Retinal pigment epithelial cell (primary cell): ENCODE measurements at places on chromosomes 2 and 18.
A peak's percentile ranks its signal among the peaks of the same experiment; 100 is the strongest.

DNA sequence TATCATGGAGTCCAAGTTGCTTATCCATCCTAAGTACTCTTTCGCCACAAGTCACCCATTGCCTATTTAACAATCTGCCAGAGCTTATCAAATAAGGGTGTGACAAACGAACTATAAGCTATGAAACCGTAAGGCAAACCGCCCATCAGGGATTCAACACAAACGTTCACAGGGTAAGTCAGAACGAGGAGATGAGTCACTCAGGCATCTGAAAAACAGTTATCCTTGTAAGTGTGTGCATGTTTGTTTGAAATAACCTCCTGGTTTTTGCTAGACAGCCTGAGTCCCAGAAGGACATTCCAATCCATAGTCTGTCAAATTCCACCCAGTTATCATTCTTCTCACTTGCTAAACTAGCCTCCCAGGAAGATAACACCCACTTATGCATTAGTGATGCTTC is 299.1 kb downstream of the PAX3 start:
- DNase-seq, result peak; percentile 48

DNA sequence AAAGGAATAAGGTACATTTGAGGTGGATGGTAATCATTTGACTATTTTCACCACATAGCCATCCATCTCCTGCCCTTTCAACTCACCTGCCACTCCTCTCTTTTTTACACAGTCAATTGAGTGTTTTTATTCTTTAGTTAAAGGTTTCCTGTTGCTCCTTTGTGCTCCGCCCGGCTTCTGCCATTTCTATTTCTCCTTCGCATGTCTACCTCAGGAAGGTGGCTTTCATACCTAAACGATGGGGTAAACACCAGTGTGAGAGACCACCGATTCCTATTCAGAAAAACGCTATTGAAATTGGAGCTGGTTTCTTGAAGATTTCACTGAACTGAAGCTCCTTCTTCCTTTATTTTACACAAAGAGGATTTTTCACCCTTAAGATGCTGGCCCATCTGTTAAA is 1628.0 kb upstream of the PIK3C3 start:
- no peak for DNase-seq

- DNase-seq, result no peak
These were observed 38.5 kb upstream of the MYO3B start for GRCh38 chr2:170139276-170139967.

GRCh38 chr2:8658064-8658862 is 23.6 kb upstream of the ID2 start:
- no peak for DNase-seq

DNA sequence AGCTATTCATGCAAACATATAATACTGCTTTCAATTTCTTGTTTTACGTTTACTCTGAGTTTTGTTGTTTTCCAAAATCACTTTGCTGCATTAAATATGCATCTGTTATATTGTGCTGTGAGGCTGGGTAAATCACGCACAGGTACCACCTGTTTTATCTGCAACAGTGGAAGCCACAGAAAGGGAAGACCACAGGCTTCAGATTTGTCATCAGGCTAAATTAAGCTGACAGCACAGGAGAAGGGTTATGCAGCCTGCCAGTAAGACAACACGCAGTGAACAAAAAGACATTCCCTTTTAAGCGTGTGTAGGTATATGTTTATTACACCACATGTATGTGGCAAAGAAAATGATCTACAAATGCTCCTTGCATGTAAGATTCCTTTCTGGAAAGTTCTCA is 38.2 kb downstream of the ZNF516 start:
- DNase-seq, result no peak
